GM18507 (cell line): ENCODE measurements at places on chromosomes 7 and 10.

DNA sequence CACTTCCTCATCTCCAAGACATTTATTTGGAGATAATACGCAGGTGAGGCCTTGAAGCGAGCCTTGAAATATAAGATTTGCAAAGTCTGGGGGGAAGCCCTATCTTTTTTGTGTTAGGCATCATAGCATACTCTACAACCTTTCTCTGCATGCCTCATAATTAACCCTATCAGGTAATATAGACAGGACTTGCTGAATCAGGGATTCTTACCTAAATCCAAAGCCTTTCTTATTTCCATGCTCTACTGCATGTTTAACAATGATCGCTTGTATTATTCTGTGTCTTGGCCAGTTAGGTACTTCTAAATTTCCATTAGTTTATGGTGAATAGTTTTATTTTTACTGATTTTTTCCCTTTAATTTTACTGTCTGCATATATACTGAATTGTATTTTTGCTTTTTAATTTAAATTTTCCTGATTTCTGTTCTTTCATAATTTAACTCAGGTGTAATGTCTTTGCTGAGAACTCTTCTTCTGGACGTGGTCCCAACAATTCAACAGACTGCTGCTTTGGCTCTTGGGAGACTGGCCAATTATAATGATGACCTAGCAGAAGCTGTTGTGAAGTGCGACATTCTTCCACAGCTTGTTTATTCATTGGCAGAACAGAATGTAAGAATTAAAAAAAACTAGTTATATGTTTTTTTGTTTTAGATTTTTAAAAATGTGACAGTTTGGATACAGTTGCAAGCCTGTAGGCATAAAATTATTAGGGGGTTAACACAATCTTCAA is 19.3 kb downstream of the SPAG6 start:
- no peak for DNase-seq

GRCh38 chr10:112131996-112132395 is 51.6 kb downstream of the GPAM start:
- no peak for DNase-seq

- DNase-seq = no peak
Measured at GRCh38 chr10:16770670-16771069, 46.6 kb downstream of the RSU1 start.

- DNase-seq = no peak
Measured at GRCh38 chr7:29177963-29178600, 16.5 kb upstream of the CHN2 start.

DNA sequence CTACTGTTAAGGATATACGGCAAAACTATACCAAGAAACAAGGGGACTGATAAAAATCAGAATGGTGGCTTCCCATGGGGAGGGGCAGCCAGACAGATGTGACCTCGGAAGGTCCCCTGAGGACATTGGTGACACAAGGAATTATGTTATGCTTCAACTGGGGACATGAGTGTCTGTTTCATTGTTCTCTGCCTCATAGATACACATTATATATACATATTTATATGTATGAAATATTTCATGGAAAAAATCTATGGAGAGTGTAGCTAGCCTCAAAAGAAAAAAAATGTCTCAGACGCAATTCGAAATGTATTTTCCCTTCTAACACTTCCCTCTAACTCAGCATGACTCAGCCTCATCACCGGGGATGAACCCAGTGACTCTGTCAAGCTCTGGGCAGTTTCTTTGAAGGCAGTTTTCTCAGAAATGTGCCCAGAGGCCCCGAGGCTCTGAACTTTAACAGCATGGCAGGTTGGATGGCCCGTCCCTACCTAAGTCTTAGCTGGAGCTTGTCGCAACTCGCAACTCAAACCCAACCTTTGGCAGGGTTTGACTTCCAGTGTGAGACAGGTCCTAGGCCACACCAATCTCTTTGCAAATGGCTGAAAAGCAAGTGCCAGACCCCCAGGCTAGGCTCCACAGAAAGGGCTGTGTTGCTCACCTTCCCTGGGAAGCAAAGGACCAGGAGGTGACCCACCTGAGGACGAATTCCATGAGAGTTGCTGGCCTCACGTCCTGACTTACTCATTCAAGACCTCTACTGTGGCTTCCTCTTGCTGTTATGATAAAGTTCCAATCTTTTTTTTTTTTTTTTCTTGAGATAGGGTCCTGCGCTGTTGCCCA is 86.9 kb downstream of the CARD11 start:
- DNase-seq = no peak

DNA sequence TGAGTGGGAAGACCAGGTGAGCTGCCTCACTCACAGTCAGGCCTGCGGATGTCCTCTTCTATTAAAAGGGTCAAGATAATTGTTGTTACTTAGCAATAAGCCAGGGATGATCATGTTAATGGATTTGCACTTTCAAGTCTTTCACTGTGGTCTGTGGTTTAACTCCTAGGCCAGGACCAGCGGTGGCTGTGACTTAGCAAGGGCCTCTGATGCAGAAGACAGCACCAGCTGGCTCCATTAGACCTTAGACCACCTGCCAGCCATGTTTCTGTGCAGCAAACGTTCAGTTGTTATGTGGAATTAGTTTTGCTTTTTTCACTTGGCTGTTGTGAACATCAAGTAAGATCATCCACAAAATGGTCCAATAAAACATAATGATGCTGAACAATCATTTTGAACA is 537.3 kb downstream of the TNS3 start:
- DNase-seq = no peak

GRCh38 chr7:134916171-134916883 is 70.0 kb upstream of the AGBL3 start:
- no peak for DNase-seq

DNA sequence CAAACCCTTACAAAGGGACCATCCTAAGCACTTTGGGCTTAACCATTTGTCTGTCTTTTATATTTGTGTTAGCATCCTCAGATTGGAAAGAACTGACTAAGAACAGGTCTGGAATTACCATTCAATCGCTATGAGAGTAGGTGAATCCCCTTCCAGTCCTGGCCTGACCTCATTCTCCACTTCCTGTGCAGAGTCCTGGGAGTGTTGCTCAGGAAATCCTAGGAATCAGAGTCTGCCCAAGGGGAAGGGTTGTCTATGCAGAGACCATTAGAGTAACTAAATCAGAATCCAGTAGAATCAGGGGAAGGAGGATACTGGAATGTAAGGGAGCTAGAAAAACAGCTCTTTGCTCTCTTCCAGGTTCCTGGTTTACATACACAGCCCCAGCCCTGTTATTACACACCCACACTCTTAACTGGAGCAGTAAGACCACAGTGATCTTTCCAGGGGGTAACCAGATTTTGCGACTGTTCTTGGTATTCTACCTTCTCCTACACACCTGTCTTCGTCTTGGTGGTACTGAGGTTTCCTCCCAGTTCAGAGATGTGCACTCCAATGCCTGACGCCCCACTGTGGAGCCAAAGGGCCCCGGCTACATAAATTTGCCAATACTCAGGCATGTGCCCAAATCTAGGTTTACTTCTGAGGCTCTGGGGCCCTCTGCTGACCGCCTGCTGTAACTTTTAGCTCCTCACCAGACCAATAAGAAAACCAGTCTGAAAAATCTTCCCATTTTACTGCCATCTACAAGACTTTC is 103.7 kb downstream of the RNF216 start:
- DNase-seq = no peak

DNA sequence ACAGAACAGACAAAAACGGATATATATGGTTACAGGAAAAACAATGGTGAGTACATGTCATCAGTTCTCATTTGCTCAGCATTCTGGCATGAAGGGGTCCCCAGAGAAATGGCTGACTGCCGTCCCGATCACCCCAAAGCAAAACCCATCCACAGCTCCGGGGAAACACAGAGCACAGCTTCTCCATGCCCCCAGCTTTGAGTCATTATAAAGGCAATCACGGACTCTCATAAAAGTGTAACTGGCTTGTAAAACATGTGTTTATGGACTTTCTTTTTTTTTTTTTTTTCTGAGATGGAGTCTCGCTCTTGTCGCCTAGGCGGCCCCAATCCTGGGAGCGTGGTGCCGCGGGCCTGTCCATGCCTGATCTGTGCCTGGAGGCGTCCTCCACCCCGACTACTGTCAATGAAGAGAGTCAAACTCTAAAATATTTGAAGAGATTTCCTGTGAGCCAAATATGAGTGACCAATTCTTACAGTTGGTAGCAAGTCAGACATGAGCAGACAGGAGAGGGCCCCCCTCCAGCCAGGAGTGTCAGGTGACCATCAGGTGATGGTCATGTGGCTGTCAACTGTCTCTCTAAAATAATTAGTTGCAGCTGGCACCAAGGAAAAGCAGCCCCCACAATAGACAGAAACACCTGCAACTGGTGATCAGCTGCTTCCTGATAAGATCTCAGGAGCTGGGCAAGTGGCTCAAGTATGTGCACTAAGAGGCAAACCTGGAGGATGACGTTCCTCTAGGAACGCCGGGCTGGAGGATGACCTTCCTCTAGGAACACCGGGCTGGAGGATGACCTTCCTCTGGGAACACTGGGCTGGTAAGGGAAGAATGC is 21.7 kb upstream of the NOM1 start:
- DNase-seq = no peak

GRCh38 chr10:19877466-19878255 is 61.4 kb downstream of the PLXDC2 start:
- no peak for DNase-seq

GRCh38 chr7:135843214-135843613 is 94.6 kb upstream of the FAM180A start:
- DNase-seq = peak; percentile 7

DNA sequence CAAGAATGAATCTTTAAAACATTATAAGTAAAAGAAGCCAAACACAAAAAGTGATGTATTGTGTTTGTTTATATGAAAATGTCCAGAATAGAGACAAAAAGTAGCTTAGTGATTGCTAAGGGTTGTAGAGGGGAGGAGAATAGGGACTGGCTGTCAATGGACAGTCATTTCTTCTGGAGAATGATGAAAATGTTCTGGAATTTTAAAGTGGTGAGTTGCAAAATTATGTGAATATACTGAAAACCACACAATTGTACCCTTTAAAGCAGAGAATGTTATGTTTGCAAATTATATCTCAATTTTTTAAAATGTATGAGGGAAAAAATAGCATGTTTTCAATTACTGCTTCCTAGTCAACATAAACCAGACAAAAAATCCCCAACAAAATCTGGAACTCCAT is 174.2 kb downstream of the KMT2E start:
- DNase-seq = no peak
